SK-MEL-5 (cell line): ENCODE measurements at places on chromosomes 2 and 18. TPM values are rescaled to one million over a fixed set of nuclear protein-coding genes. Genes with fewer than 3 reads are reported as not detected.

Gene ABHD1
- total RNA-seq: 1.1 and 1.5 TPM in 2 replicates

Gene KHK
- total RNA-seq: 3.0 and 3.2 TPM in 2 replicates

Gene TMEM178A
- 0.32 and 0.80 TPM in 2 replicates for total RNA-seq

Gene DSC2
- total RNA-seq: 0.29 and 0.45 TPM in 2 replicates

Gene SLC5A7
- total RNA-seq: not detected in 2 replicates

- DNase-seq: no peak
Observed at GRCh38 chr2:69201259-69201658, 185.8 kb downstream of the GFPT1 start.

GRCh38 chr2:114005110-114005783 is 115.4 kb downstream of the ACTR3 start:
- DNase-seq: no peak

- no peak for DNase-seq
Observed at GRCh38 chr2:120892967-120893667, 157.4 kb downstream of the GLI2 start.

DNA sequence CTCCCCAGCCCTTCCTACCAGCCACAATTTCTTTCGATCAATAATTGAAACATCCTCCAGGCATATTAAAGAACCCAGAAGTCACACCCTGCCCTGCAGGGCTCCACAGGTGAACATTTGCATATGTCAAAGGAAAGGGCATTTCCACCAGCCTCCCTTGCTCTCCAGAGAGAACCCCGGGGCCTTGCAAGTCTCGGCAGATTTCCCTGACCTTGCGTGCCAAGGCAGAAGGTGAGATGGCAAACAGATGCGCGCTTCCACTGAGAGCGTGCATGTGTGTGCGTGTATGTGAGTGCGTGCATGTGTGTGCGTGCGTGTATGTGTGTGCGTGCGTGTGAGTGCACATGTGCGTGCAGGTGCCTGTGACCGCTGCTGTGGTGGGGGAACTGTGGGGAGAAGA is 120.3 kb downstream of the INO80D start:
- no peak for DNase-seq

DNA sequence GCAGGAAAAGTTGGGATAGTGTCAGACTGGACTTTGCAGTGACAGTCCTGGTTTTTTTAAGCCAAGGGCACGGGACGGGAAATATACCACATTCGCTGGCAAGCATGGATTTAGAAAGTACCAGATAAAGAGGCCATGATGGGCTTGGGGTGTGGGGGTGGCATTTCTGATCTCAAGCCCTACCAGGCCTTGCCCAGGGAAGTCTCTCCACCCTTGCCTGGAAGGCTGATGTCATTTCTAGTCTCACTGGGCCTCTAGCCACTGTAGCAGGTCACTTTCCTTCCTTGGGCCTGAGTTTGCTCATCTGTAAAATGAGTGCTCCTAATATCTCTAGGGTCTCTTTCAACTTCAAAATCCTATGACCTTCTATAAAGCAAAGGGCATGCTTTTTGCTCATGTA is 1.8 kb downstream of the ZBTB7C start:
- no peak for DNase-seq

- DNase-seq: no peak
Observed at GRCh38 chr2:211867845-211868451, 670.7 kb downstream of the ERBB4 start.

- peak; percentile 26 for DNase-seq
Observed at GRCh38 chr2:183059561-183059960, 19.0 kb upstream of the DUSP19 start.

DNA sequence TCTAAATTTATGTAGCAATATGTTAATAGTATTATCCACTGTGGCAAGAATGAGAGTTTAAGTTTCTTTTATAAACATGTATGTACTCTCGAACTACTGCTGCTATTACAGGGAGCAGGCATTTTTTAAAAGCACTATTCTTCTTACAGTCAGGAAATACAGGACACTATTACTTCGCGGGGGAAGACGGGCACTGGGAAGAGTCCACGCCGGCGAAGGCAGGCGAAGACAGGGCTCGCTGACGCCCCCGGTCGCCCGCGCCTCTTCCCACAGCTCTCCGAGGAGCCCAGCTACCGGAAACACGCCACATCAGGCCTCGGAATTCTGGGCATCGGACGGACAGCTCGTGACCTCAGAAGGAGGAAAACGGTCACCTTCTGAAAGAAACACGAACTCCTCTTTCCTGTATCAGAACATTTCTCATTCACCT is 90.2 kb downstream of the FAM161A start:
- DNase-seq: peak; percentile 94

GRCh38 chr2:224908818-224909217 is 133.4 kb downstream of the DOCK10 start:
- no peak for DNase-seq

GRCh38 chr2:223050900-223051504 is 988 bp upstream of the KCNE4 start:
- DNase-seq: no peak

- DNase-seq: no peak
Observed at GRCh38 chr2:14712111-14712510, 79.6 kb downstream of the LRATD1 start.

GRCh38 chr2:27903649-27904404 is 13.3 kb downstream of the BABAM2 start:
- DNase-seq: no peak

GRCh38 chr2:47198985-47199451 is 43.9 kb upstream of the STPG4 start:
- peak; percentile 97 for DNase-seq

DNA sequence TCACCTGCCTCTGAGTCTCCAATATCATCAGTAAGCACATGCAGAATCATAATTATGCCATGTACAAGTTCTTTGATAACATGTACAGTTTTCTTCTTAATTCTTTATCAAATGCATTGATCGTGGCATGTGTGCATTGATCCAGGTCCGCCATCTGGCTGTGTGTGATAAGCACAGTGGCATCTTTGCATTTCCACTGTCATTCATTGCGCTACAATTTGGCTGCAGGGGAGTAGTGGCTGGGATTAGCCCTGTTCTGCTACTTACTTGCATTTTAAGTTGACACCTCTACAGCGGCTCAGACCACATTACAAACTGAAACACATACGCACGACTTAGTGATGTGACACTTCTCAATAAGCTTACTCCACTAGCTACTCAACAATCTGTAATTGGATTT is 83.6 kb upstream of the OTX1 start:
- DNase-seq: no peak
